Caco-2 (cell line): ENCODE measurements at places on chromosomes 11 and 22. TPM values are rescaled to one million over a fixed set of nuclear protein-coding genes. Genes with fewer than 3 reads are reported as not detected.

The UCP3 gene
- 0.84 and 1.2 TPM in 2 replicates for total RNA-seq

The LRRC56 gene
- total RNA-seq = 4.3 and 4.4 TPM in 2 replicates

The OR51E1 gene
- total RNA-seq = not detected in 2 replicates

The RAC2 gene
- total RNA-seq = 0.25 TPM in 1 of 2 replicates, not detected in the other

The OTOG gene
- 0.95 and 2.5 TPM in 2 replicates for total RNA-seq

The OR4P4 gene
- not detected in 2 replicates for total RNA-seq

The NUDT8 gene
- 15.0 and 18.1 TPM in 2 replicates for total RNA-seq

The PANX1 gene
- 33.1 and 36.6 TPM in 2 replicates for total RNA-seq

The GAS2 gene
- total RNA-seq = 9.4 and 11.1 TPM in 2 replicates
